CMK (cell line): ENCODE measurements at places on chromosomes 7 and 10.

DNA sequence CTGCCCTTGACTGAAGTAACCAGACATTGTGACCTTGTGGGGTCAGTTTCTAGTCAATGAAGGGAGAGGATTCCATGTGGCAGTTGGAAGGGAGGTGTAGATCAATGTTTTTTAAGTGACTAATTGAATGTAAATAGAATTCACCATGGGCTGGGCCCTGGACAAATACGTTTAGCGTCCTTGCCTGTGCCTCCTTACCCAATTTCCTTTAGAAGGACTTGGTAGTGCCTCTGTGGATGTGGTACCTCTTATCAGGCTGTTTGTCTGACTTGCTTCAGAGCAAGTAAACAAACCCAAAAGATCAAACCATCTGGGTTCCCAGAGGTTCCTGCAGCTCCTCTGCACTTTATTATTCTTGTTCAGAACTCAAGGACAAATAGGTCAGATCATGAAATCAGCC, 4.3 kb upstream of the KAT6B start:
- no peak for DNase-seq

- no peak for DNase-seq
Measured at GRCh38 chr7:87332321-87332720, 13.1 kb upstream of the CROT start.

DNA sequence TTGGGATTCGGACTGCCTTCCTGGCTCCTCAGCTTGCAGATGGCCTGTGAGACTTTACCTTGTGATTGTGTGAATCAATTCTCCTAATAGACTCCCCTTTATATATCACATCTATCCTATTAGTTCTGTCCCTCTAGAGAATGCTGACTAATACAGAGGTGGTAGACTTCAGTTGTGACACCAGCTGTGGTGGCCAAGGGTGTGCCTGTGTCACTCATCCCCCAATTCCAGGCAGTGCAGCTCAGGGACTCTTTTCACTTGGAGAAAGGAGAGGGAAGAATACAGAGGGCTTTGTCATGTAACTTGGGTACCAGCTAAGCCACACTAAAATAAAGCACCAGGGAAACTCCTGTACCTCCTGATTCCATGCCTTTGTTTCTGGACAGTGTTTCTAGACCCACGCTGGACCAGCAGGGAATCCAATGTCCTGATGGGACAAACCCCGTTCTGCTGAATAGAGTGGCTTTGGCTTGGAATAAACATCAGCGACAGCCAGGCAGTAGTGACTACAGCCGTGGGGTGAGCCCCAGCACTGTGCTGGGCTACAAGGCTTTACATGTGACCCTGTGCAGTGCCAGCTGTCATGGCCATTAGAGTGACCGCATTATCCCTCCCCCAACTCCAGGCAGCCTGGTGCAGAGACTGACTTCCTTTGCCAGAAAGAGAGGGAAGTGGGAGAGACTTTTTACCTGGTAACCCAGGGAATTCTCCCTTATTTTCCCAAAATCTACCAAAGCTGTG, 233.6 kb downstream of the ANK3 start:
- no peak for DNase-seq

DNA sequence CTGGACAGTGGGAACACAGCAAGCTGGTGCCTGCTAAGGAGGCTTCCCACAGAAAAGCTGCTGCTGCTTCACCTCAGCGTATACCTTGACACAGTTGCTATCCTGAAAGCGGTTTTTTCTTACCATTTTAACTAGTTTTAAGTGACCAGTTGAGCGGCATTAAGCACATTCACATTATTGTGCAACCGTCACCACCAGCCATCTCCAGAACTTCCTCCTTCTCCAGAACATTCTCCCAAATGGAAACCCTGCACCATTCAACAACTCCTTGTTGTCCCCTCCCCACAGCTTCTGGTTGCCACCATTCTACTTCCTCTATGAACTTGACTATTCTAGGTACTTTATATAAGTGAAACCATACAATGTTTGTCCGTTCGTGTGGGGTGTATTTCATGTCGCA, 169.9 kb downstream of the SNX10 start:
- DNase-seq: no peak

GRCh38 chr7:158240801-158241200, 346.8 kb downstream of the PTPRN2 start:
- no peak for DNase-seq

DNA sequence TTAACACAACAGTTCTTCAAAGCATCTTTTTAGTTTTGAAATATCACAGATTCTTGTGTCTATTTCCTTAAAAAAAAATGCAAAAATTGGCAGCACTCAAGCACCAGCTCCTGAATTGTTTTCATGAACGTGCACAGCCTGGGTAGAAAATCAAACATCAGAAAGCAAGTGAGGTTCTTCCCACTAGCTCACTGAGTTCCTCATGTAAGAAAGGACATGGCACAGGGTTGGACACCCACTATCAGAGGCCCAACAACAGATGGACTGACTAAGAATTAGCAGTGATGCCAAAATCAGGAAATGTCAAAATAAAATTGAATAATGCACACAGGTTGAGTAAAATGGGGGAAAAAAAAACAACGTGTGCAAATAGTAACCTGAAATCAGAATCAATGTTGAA, 146.8 kb downstream of the PCLO start:
- no peak for DNase-seq

- no peak for DNase-seq
Measured at GRCh38 chr7:132200141-132200540, 376.1 kb downstream of the PLXNA4 start.

GRCh38 chr10:24722131-24722675, 1.5 kb downstream of the ARHGAP21 start:
- no peak for DNase-seq

- DNase-seq: no peak
Measured at GRCh38 chr7:159201722-159202330, 57.2 kb upstream of the VIPR2 start.

DNA sequence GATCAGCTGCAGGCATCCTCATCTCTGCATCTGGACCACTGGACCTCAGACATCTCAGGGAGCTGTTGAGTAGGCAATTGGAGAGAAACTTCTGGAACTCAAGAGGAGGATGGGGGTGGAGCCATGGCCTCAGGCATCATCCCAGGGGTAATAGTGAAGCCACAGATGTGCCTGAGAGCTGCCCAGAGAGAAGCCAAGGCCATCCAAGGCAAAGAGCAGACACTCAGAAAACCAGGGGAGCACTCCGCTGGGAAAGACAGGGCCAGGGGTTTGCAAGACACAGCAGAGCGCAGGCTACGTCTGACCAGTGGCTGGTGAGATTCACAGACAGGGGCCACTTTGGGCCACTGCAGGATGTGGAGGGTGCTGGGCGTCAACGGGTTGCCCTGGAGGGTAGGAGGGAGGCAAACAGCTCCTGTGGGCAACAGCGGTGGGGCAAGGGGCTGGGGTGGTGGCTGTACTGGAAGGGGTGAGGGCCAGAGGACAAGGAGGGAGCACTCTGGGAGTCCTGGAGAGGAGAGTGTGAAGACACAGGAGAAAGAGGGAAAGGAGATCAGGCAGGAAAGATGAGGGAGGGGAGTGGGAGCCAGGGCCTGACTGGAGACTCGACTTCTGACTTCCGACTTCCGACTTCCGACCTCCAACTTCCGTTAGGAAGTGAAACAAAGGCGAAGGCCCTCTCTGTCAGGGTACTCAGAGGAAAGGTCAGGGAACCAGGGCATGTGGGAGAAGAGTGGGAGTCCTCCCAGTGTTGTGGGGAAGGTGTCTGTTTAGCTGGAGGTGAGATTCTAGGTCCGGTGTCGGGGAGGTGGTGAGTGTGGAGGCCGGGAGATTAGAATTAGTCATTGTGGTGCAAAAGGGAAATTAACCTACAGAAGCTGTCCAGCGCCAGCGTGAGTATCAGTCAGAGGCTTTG, 69.7 kb upstream of the ANTXRL start:
- DNase-seq: no peak

- DNase-seq: no peak
Measured at GRCh38 chr10:111999205-111999914, 184.2 kb downstream of the GPAM start.

GRCh38 chr7:155893176-155893575, 80.9 kb upstream of the SHH start:
- DNase-seq: no peak

DNA sequence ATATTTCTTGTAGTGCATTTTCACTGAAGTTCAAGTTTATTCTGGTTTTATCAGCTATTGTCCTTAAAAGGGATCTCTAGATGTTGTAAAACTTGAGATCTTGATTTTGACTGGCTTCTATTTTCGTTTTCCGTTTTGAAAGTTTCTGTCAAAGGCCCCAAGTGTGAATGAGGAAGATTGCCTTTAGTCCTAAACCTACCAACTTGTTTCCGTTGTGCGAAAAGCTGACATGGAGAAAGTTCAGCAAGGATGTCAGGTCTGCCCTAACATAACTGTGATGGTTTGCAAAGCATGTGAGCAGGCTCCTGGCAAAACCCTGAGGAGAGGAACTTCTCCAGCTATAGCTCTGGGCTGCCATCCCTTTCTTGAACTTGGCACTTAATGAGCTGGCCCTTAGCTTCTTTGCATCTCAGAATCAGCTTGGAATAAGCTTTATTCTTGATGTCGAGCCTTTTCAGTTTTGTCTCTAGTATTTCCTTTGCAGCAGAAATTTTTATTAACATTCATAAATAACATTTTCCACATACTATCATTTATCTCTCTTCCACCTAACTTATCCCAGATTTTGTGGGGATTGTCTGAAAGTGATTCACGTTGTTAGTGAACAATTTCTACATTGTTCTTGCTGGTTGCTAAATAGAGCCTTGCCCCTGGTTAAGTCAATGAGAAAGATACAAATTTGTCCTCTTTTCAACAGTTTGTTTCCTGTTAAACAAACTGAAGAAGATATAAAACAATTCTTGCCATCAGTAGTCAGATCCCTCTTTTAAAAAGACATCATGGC, 559.4 kb downstream of the SUGCT start:
- DNase-seq: no peak

DNA sequence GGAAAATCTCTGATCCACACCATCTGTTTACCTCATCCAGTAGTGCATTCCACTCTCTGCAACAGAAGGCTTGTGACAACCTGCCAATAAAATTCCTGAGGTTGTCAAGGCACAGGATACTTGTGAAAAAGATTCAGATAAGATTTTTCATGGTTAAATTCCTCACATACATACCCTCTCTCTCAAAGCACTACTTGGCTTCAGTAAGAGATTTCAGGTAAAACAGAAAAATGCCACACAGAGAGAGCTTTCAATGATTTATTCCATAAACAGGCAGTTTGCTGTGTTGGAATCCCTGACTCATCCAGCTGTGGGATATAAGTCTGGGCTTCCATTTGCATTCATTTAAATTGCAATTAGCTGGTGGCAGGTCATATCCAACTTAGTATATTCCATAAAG, 99.7 kb upstream of the CAV2 start:
- no peak for DNase-seq

GRCh38 chr10:78224602-78225001, 190.9 kb downstream of the RPS24 start:
- no peak for DNase-seq

DNA sequence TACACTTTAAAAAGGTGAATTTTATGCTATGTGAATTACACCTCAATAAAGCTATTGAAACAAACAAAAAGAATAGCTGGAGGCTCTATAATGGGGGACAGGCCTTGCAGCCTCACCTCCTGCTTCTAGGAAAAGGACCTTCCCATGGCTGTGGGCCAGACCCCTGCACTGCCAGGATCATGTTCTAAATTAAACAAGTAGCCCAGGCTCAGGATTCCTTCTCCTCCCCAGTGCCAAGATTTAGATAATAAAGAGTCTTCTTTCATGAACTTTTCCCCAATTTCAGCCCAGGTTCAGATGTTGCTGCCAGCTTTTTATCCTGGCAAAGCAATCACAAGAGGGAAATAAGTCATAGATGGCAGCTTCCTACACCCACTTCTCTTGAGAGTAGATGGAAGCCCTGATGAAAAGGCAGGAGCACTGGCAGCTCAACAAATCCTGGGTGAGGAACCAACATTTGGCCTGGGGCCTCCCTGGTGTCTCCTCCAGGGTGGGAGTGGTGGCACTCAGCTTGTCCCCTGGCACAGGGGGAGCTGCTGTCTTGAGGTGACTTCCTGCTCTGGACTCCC, 22.2 kb upstream of the CAMK2B start:
- DNase-seq: no peak

DNA sequence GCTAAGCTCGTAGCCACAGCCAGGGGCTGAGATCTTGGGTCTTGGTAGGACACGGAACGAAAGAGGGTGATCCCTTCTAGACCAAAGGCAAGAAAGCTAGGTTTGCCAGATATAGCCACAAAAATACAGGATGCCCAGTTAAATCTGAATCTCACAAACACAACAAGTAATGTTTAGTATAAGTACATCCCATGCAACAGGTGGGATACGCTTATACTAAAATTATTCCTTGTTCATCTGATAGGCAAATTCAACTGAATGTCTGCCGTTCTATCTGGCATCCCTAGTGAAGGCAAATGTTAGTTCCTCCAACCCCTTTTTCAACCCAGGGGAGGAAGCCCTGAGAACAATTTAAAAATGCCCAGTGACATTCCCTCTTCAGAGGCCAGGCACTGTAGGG, 131.1 kb upstream of the MGMT start:
- no peak for DNase-seq

GRCh38 chr7:148334959-148335577, 255.5 kb upstream of the C7orf33 start:
- DNase-seq: no peak

DNA sequence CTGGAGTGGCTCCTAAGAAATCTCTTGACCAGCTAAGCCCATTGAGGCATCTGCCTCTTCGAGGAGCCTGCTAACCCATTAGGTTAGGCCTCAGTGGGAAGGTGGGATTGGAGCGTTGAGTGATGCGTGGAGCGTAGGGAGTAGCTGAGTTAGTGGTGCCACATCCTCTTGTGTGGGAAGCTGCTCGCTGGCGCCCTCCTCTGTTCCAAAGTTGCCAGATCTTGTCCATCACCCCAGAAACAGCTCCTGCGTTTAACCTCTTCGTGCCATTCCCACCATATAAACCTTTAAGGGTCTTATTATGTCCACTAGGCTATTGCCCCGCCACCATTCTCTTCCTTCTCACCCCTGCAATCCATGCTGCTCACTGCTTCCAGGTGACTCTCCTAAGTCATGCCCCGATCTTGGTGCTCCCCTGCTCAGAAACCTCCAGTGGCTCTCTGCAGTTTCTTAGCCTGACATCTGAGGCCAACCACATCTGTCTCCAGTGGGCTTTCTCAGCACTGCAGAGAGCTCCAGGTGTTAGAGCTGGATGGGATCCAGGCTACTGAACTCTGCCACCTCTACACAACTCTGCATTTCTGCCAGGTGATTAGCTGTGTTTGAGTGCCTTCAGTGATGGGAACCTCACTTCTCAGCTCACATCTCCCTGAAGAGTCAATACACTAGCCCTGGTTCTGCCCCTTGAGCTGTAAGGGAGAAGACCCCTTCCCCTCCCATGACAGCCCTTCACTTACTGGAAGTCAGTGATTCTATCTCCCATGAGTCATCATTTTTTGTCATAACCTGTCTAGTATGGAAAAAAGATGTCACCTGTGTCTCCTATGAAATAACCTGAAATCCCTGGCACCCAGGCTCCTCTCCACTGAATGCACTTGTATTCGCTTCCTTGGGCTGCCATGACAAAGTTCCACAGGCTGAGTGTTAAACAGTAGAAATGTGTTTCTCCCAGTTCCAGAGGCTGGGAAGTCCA, 65.0 kb upstream of the FGFR2 start:
- no peak for DNase-seq

GRCh38 chr7:4854916-4855315, 6.9 kb downstream of the PAPOLB start:
- DNase-seq: no peak
